ENCODE measurements at places on chromosomes 3 and 15.

DNA sequence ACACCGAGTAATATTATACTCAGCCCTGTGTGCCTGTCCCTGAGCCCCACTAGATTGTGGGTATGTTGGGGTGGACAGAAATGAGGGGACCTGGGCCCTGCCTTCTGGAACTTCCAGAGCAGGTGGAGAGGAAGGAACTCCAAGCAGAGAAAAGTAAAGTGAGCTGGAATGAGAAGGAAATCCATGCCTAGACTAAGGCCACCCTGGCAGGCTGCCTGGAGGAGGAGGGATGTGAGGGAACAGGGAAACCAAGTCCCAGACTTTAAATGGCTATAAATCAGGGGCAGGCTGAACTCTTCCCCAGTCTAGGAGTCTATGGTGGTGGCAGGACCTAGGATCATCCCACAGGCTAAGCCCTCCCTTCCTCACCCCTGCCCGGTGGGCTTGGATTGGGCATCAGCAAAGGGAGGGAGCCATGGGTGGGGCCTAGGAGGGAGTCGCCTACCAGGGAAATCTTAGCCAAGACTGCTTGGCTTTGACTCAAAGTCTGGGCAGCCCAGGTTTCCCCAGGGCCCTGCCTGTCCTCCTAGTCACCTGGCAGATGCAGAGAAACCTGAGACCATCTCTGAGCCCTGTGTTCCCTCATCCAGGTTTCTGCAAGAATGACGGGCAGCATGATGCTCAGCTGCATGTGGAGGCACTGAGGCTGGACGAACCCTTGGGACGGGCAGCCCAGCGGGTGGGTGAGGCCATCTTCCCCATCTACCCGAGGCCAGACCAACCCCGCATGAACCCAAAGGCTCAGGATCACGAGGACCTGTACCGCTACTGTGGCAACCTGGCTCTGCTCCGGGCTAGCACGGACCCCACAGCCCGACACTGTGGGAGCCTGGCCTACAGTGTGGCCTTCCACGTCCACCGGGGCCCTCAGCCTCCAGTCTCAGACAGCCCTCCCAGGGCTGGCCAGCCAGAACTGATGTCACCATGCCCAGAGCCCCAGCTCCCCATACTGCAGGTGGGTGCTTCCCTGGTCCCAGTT lies 15.6 kb upstream of the STRA6 start:
- no peak for DNase-seq

DNA sequence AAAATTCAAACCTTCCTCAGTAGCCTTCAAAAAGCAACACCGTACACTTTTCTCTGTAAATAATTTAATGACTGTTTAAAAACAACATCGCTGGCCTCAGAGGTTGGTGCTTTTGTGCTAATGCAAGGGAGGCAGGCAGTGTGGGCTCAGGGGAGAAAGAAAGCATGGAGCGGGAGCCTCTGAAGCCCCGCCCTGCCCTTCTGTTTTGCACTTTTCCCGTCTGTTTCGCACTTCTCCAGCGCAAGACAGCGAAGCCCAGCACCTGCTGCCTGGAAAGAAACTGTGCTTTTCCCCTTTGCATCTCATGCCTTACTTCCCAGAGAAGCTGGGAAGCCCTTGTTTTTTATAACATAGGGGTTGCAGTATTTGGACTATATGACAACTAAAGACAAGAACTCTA lies 23.1 kb downstream of the TRPM1 start:
- no peak for DNase-seq

- DNase-seq, result no peak
These were observed 102.5 kb downstream of the MYH15 start for GRCh38 chr3:108407886-108408285.

DNA sequence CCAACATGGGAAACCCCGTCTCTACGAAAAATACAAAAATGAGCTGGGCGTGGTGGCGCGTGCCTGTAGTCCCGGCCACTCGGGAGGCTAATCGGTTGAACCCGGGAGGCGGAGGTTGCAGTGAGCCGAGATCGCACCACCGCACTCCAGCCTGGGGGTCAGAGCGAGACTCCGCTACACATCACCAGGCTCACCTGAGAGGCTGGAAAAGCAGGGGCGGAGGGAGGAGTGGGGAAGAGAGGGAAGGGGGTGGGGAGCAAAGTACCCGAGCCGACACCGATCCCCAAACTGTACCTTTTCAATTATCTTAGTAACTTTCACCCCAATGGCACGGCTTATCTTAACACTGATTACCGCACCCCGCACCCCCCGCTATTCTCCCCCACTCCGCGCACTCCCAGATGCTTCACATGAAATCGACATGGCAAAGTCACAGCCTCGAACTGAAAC lies 46.4 kb upstream of the SYNM start:
- DNase-seq, result no peak

GRCh38 chr15:45612790-45613415 lies 21.9 kb upstream of the SQOR start:
- DNase-seq, result no peak

- DNase-seq, result no peak
These were observed 12.1 kb downstream of the ATP13A3 start for GRCh38 chr3:194474675-194475074.

DNA sequence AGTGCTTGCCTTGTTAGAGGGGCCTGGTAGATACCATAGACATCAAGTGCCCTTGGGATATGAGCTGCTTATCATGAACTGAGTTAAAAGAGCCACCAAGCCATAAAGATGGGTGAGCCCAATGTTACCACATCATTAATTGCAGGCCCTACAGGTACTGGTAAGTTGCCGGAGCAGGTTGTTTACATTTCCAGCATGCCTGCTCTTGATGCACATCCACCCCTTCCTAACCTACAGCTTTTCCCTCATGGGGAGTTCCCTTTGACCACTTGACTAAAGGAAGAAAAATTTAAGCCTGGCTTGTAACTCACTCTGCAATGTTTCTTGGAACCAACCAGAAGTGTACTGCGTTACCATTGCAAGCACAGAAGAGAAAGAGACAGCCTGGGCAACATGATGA lies 24.7 kb upstream of the ULK4 start:
- no peak for DNase-seq

Measured in vagina (tissue), 2 donors.